ENCODE measurements at places on chromosomes 1 and 21.

DNA sequence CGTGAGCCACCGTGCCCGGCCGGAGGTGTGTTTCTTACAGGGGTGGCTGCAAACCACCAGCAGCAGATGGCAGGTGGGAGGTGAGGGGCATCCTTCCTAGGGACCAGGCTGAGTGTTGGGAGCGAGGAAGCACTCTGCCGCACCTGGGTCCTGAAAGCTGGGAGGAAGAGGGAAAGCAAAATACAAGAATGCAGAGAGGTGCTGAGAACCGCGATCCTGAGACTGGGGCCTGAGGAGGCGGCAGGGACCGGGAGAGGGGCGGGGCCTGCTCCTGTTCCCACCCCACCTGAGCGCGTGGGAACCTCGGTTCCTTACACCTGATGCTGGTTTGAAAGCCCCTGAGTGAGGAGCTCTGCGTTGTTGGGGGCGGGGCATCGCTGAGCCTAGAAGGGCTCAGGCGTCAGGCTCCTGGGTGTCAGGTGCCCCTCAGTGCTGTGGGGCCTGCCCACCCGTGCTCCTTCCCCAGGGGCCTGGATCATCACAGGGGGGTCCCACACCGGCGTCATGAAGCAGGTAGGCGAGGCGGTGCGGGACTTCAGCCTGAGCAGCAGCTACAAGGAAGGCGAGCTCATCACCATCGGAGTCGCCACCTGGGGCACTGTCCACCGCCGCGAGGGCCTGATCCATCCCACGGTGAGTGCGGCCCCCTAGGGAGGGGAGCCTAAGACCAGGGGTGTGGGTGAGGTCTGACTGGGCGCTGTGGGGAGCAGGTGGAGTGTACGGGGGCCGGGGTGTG, 15.5 kb downstream of the TRPM2 start:
- no peak for DNase-seq

DNA sequence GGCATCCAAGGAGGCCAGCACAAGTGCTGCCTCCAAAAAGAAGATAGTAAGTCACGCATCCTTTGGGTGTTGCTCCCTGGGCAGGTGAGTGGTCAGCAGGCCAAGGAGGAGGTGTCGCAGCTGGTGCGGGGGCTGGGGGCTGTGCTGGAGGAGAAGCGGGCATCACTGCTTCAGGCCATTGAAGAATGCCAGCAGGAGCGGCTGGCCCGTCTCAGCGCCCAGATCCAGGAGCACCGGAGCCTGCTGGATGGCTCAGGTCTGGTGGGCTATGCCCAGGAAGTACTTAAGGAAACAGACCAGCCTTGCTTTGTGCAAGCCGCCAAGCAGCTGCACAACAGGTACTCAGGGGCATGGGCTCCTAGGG, 4.3 kb downstream of the TRIM46 start:
- no peak for DNase-seq

- DNase-seq = no peak
Observed at GRCh38 chr21:42365770-42366169, 565 bp downstream of the TFF1 start.

- no peak for DNase-seq
Observed at GRCh38 chr21:40792691-40793456, 54.1 kb downstream of the DSCAM start.

GRCh38 chr1:99007366-99007765, 2.7 kb upstream of the PLPPR5 start:
- DNase-seq = no peak

DNA sequence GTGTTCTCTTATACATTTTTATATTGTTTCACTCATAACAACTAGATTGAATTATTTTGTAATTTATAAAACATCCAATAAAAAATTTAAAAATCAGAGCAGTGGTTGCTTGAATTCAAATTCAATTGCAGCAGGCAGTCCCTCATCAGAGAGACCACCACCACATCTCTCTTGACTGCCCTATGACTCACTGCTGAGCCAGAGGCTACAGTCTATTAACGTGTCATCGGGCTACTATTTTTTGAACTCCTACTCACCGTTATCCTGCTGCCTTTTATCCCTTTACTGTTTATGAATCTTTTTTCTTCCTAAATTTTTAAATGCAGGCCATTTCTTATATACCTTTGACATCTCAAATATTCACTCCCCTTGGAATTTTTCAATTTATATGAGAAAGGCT, 144.7 kb downstream of the BARHL2 start:
- no peak for DNase-seq
